Substantia nigra (tissue), 51 donors: ENCODE measurements at places on chromosomes 1 and 21.

GRCh38 chr1:228236744-228237143 is 28.9 kb downstream of the OBSCN start:
- DNase-seq: no peak

GRCh38 chr1:150572918-150573647 is 6.3 kb downstream of the MCL1 start:
- no peak for DNase-seq

DNA sequence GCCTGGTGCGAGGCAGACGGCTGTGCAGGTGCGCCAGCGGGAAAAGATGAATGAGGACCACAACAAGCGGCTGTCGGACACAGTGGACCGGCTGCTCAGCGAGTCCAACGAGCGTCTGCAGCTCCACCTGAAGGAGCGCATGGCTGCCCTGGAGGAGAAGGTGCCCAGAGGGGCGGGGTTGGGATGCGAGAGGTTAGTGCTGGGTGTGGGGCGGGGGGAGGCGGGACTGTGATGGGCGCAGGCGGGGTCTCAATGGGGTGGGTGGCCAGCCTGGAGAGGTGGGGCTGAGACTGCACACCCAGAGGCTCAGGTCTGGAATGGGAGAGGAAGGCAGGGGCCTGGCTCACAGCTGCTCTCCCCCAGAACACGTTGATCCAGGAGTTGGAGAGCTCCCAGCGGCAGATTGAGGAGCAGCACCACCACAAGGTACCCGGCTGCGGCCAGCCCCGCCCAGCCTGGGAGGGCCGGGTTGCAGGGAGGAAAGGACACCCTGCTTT is 22.3 kb downstream of the PPFIA4 start:
- DNase-seq: no peak

DNA sequence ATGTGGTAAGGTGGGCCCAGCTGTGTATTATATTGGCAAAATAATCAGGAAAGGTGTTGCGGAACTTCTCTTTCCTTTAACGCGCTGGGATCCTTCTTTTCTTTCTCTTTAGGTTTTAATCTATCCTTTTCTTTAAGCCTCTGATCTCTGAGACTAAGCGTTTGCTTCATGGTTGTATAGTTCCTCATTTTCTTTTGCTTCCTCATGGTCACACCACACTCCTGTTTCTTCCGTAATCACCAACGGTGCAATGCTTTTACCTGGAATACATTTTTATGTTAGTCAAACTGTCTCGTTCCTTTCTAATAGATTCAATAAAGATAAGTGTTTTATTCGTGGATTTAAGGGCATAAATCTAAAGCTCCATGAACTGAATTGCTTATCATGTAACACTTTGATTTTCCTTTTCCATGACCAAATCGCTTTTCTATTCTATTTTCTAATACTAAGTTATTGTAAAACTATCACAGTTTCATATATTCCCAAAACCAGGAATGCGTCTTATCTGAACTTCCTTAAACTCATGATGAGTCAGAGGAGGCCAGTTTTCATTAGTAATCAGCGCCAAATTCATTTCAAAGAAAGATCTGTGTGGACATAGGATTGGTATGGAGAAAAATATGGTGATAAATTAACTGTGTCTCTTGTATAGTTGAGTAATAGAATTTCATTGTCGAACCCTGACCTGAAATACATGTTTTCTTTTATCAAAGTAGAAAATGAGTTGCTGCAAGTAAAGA is 12.2 kb downstream of the SDCCAG8 start:
- no peak for DNase-seq

DNA sequence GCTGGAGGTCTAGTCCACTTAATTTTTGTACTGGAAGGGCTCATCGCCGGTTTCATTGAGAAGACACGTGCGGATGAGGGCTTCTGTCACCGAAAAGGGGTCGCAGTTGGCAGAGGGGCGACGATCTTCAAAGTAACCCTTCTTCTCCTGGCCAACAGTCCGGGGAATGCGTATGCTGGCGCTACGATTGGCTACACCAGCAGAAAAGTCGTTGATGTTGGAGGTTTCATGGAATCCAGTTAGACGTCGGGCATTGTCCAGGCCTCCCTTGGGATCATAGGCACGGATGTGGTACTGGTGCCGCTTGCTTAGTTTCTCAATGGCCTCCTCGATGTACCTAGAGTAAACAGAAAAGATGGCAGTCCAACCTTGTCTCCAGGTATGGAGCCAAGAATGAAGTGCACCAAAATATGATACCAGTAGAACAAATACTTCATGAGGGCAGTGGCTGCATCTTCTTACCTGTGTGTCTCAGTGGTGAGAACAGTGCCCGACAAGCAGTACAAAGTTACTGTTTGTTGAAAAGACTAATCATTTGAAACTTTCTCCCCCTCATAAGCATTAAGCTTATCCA is 7.1 kb downstream of the GLUL start:
- DNase-seq: no peak

GRCh38 chr1:78047631-78048030 is 1.9 kb downstream of the GIPC2 start:
- DNase-seq: no peak

DNA sequence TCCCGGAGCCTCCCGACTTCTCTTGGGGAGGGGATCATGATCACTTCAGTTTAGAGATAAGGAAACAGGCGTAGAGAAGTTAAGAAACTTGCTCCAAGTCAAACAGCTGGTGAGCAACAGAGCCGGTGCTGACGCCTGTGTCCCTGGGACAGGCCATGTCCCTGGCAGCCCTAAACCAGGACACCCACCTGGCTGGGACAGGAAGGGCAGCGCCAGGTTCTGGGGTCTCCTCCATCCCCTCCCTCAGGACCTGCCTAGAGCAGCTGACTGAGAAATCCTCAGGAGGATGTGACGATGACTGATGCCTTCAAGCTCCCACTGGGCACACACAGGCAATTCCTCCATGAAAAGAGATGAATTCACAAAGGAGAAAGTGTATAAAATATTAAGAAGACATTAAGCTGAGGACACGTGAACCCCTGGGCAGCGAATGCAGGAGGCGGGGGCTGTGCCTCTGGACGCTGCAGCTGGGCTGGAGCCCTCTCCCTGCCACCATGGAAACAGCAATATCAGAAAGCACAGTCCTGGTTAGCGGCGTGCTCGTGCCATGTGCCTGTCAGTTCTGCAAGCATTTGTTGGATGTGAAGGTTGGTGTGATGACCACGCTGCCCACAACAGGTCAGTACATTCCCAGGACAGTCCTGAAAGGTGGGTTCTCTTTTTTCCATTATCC is 40.1 kb upstream of the C1orf174 start:
- no peak for DNase-seq

- DNase-seq: no peak
Observed at GRCh38 chr1:76477156-76477555, 390.1 kb upstream of the ST6GALNAC5 start.

DNA sequence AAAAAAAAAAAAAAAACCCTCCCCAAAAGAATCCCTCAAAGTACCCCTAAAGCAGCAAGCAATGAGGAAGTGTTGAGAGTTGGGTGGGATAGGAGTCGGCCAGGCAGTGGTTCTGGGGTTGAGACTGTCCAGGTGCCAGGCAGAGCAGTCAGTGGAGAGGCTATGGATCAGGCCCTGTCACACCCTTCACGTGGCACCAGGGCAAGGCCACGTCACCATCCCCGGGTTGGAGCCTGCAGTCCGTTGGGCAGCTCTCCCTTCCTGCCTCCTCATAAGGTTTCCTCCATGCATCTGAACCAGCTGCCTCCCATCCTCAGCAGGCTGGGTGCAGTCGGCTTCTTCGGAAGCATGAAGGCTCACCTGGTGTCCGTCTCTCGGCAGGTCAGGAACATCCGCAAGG is 36.5 kb upstream of the SELENON start:
- DNase-seq: no peak

DNA sequence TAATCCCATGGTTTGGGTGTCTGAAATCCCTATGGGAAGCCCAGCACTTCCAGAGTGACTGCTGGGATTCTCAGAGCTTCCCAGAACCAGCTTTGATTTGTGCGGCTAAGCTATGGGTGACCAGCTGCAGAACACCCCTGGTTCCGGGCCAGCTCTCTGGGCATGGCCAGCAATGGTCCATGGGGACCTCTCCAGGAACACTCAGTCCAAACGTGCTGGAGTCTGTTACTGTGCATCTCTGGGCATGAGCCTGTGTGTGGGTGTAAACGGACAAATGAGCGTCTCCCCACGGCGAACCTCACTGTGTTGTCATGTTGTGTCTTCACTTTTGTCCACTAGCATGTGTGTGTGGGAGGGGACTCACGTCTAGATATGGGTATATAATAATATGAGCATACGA is 54.4 kb downstream of the MAB21L3 start:
- no peak for DNase-seq
